Glomerular endothelial cell (primary cell): ENCODE measurements at places on chromosomes 4 and X. TPM values are rescaled to one million over a fixed set of nuclear protein-coding genes. Genes with fewer than 3 reads are reported as not detected.

Gene SMIM31
- not detected in 2 replicates for total RNA-seq

DNA sequence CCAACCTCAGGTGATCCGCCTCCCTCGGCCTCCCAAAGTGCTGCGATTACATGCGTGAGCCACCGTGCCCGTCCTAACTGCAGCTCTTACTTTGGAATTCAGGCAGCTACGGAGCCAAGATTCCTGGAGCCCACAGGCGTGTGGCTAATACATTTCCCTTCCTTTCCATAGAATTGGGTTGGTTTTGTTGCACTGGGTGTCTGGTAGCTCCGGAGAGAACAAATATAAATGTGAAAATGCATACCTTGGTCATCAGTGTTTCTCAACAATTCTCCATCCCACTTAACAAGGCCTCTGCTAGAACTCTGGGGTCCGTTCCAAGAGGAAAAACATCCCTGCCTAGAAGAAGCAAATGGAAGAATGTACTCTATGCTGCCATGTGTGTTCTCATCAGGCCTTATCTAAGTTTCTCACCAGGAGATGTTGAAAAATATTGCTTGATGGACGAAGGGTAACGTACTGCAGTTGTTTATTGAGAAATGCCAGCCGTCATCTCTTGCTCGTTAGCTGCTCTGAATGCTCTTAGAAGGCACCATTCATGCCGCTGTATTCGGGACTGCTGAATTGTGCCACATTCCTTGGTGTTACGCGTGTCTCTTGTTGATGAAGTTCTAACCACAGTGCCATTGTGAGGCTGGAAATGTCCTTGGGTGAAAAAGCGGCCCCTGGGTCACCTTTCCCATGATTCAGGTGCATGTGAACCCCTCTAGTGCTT is 50.5 kb upstream of the CD99 start:
- no peak for DNase-seq

GRCh38 chr4:152185786-152186550 is 349.9 kb downstream of the FBXW7 start:
- no peak for DNase-seq

GRCh38 chrX:119107206-119107605 is 20.4 kb downstream of the KIAA1210 start:
- DNase-seq, result no peak

GRCh38 chrX:153765138-153766079 is 1.4 kb downstream of the PLXNB3 start:
- no peak for DNase-seq

Gene LRCH2
- total RNA-seq, result 2.7 and 5.5 TPM in 2 replicates

DNA sequence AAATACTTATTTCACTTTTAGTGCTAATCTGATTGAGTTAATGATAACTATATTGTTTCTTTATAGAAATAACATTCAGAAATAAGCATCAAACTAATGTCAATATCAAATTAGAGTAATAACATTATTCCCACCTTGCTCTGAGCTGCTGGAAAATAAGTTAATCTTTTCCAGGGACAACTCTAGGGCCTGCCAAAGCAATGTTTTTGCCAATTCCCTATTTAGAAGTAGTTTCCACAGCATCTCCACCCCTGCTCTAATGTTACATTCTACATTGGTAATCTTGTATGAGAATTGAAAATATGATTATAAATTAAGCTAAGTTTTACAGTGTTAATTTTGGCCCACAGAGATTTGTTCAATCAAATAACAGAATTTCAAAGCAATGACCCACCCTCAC is 68.3 kb downstream of the REELD1 start:
- DNase-seq, result no peak

DNA sequence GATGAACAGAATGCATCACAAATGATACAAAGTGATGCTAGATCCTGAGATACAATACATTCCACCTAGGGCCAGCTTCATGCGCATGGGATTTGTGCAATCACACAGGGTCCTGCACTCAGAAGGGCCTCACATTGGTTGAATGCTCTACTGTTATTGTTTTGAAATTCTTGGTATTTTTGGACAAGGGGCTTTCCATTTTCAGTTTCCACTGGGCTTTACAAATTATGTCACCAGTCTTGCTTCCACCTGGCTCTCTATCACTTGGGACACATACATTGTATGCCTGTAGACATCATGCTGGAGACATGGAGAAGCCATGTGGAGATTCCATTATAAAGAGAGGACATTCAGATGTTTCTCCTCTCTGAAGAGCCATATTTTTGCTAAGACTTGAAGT is 155.8 kb downstream of the NAA11 start:
- no peak for DNase-seq

DNA sequence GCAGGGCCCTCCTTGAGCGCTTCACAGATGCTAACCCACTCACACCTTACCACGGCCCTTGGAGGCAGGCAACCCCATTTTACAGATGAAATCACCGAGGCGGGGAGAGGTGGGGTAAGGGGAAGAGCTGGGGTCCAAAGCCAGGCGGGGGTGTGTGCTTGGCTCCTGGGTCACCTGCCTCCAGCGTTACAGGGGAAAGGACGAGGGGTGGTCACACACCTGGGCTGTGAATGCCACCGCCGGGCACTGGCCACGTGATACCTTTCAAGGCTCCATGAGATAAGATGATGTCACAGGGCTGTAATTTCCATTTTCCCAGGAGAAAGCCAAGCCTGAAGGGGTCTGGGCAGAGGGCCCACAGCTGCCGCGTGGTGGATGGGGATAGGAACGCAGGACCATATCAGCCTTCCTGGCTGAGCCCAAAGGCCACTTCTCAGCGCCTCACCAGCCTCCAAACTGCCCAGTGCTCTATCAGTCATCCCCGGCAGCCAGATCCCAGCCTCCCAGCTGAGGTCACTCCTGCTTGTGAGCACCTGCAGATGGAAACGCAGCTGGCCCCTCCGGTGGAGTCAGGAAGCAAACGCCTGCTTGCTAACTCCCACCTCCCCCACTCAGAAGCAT is 62.4 kb upstream of the CRMP1 start:
- DNase-seq, result no peak

DNA sequence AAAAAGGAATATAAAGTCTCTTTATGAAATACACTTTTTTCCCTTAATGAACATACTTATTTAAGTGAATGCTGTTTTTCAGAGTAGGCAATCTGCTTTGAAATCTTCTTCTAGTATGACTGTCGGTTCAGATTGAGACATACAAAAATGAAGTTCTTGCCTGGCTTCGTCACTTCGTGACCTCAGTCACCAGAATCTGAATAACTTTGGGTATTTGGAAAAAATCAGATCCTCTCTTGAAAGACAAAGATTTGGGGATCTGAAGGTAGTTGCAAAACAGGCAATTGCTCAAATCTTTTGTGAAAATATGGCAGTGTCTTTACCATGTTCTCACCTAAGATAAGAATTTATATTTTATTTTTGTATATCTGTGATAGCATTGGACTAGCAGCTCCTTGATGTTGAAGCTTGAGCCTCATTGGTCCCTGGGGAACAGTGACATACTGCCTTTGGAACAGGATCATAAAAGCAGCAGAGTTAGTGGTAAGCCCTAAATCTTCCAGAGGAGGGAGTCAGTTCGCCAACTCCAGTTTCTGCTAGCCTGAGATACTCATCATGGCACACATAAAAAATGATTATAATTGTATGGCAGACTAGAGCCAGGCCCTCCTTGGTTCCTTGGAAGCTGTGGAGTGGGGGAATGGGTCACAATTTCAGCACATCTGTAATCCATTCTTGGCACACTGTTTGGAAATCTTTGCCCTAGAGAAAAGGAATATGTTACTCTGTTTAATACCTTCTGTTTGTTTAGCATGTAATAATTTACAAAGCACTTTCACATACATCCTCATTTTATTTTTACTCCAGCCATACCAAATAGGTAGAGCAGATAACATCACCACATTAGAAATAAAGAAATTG is 5.0 kb downstream of the ARFIP1 start:
- no peak for DNase-seq

DNA sequence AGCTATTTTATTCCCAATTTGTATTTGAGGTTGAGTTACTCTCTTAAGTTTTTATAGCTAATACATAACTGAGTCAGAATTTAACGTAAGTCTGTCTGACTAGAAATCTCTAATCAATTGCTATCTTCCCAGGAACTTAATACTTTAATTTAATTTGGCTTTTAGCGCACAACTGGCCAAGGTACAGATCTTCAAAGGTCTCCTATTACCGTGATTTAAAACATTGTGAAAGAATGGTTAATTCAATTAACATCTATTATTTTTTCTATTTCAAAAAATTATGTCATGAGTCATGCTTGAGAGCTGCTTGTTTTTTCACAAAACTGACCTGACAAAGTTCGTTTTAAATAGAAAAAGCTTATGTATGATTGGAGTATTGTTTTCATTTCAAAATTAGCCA is 22.0 kb upstream of the PLA2G12A start:
- DNase-seq, result no peak

GRCh38 chrX:25043192-25043591 is 27.4 kb upstream of the ARX start:
- no peak for DNase-seq

Gene APELA
- total RNA-seq, result not detected in 2 replicates

DNA sequence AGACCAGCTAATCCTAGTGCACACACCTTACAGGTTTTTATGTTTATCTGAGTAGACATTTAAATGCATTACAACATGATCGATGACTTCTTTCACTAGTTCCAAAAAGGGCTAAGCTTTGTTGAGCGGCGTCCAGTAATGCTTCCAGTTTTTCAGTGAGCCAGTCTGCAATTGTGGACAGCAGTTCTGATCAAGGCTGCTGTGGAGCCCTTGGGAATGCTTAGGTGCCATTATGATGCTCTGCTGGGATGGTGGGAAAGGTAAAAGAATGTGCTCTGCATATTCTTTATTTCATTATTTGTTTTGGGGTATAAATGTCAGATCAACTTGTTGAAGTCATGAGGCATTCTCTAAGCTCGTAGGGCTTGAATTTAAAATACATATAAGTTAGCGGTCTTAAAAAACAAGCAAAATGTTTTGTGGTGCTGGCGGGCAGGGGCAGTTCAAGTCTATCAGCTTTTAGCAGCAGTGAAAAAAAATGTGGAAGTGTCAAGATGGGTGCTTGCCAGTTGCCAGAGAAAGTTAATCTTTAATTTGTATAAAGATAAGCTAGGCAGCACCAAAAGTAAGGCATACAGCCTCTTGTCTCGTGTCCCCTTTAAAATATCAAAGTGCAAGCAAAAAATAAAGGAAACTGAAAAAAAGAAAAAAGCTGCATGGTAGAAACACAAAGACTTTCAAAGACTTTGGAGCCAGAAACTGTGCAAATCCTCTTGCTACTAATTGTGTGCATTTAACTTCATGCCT is 5.8 kb downstream of the MID1IP1 start:
- DNase-seq, result no peak

DNA sequence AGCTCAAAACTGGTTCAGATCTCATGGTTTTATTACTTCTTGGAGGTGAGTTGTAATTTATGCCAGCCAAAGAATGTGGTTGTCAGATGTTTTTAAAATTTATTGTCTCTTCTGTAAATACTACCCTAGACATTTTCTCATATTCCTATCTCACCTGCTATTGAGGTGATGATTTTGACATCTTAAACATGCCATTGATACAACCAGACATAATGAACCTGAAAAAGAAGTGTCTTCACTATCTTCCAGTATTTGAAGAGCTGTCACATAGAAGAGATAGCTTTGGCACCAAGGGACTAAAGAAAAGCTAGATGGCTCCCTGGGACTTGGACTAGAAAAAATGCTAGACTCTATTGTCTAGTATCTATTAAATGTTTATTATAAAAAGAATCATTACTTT is 155.7 kb downstream of the RAP1GDS1 start:
- no peak for DNase-seq

Gene HERC5
- 1.7 and 5.0 TPM in 2 replicates for total RNA-seq
